Cardiac ventricle fibroblast (primary cell): ENCODE measurements at places on chromosomes 16 and 17. TPM values are rescaled to one million over a fixed set of nuclear protein-coding genes. Genes with fewer than 3 reads are reported as not detected.

MYOCD gene
- not detected in 2 replicates for total RNA-seq

NLRC3 gene
- 0.19 TPM in 1 of 2 replicates, not detected in the other for total RNA-seq

KRT13 gene
- 0.75 TPM in 1 of 2 replicates, not detected in the other for total RNA-seq

MYH2 gene
- not detected in 2 replicates for total RNA-seq

NPIPB13 gene
- 1.7 and 2.1 TPM in 2 replicates for total RNA-seq

CDH16 gene
- total RNA-seq, result not detected in 2 replicates
